Activated CD8-positive, alpha-beta memory T cell treated with anti-CD3 and anti-CD28 coated beads, Interleukin-2, amount 50 U/mL, for 4 hours (primary cell): ENCODE measurements at places on chromosomes 3 and 15.

DNA sequence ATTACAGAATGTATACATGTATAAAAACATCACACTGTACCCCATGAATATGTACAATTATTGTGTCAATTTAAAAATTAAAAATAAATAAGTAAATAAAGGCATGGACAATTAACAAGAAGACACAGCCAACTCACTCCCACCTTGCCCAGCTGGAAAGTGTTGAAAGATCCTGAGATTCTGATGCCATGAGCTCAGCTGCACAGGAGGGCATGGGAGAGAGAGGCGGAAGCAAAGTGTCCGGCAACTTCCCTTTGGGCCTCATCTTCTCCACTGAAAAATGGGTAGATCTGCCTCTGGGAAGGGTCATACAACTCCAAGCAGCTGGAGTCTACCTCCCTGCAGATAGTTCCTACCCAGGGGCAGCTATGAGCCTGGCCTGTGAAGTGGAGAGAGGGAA, 277.3 kb downstream of the UACA start:
- DNase-seq: no peak

GRCh38 chr15:98668566-98669308, 20.4 kb downstream of the IGF1R start:
- no peak for DNase-seq

DNA sequence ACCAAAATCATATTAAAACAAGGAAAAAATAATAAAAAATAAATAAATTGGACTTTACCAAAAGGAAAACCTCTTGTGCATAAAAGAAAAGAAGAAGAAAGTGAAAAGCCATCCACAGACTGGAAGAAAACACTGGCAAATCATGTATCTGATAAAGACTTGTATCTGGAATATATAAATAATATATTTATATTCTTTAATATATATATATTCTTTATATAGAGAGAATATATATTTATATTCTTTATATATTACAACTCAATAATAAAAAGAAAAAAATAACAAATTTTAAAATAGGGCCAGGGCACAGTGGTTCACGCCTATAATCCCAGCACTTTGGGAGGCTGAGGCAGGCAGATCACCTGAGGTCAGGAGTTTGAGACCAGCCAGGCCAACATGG, 27.1 kb upstream of the ZNF445 start:
- DNase-seq: no peak

- DNase-seq: peak; percentile 34
Observed at GRCh38 chr15:25810631-25811091, 52.5 kb downstream of the ATP10A start.

DNA sequence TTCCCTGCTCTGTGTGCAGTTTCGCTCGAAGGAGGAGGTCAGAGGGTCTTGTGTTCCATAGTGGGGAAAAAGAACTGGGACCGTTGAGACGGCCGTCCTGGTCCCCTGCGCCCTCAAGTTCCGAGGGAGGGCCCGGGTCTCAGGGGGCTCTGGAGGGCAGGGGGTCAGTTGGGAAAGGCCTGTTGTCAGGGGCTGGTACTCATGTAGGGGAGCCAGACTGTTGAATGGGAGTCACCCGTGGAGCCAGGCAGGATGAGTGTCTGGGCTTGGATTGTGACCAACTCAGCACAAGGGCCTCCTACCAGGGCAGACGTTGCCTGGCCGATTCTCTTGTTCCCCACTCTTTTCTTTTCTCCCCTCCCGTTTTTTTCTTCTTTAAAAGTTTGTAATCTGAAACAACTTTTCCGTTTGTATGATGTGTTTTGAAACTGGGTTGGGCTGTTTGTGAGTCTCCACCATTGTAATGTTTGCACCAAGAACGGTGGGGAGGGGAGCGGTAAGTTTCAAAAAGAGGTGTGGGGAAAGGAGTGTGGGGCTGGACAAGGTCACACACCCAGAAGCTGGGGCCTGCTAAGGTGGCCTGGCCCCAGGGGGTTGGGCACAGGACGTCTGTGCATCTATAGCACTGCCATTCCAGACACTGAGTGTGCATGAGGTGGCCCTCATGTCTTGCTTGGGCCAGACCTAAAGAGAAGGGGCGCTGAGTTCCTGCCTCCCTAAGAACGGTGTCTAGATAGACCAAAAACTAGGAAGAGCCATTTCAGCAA, 1.1 kb downstream of the CMTM7 start:
- no peak for DNase-seq

- no peak for DNase-seq
Observed at GRCh38 chr3:128343287-128344051, 123.2 kb downstream of the DNAJB8 start.

DNA sequence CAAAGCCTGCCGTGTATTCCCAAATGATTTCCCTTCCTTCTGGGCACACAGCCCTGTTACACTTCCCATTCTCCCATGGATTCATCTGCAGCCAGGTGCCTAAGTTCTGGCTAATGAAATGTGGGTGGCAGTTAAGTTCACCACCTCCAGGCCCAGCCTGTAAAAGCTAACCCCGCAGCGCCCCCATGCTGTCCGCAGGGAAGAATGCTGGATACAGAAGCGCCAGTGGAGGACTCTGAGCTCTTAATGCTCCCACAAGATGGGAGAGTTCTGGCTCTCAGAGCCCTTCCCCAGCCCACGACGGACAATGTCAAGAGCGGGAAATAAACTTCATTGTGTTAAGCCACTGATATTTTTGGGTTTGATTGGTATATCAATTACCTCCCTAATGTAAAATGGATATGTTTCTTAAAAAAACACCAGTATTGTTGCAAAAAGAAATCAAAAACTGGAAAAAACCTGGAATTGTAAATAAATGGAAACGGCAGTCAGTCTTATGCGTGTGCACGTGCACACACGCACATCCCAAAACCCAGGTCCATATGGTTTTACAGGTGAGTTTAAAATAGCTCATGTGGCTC, 37.7 kb upstream of the FGD5 start:
- DNase-seq: no peak

DNA sequence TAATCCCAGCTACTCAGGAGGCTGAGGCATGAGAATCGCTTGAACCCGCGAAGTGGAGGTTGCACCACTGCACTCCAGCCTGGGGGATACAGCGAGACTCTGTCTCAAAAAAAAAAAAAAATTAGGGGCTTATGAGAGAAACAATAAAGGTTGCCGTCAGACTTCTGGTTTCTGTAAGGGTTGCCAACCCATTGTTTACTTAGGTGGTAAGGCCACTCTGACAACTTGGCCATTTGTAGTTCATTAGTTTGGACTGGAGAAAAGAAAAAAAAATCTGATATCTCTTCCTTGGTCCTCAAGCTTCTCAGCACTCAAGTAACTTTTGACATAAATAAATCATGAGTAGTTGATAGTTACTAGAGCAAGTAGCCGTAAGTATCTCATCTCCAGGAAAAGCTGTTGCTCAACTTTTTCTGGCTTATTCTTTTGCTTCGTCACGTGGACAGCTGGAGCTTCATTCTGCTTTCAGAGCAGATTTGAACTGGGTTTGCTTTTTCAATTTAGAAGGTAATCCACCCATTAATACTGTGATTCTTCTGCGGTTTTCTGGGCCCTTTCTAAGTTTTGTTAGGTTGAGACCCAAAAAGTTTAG, 9.4 kb downstream of the SNX1 start:
- DNase-seq: no peak

DNA sequence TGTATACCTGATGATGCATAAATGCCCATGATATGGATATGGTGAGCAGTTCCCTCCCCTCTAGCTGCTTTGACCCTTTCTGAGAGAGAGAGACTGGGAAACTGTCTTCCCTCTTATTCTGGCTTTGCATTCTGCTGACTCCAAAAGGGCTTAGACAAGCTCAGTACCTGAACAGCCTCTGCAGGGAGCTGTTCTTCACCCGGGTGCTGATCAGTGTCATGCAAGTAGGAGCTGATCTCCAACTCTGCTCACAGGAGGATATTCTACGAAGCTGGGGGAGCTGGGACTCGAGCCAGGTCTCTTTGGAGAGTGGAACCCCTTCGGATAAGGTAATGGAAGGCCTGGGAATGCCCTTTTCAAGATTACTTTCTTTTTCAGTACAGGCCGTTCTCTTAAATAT, 237.1 kb downstream of the RYR3 start:
- DNase-seq: no peak

- no peak for DNase-seq
Observed at GRCh38 chr15:28959326-28959725, 73.6 kb downstream of the APBA2 start.

DNA sequence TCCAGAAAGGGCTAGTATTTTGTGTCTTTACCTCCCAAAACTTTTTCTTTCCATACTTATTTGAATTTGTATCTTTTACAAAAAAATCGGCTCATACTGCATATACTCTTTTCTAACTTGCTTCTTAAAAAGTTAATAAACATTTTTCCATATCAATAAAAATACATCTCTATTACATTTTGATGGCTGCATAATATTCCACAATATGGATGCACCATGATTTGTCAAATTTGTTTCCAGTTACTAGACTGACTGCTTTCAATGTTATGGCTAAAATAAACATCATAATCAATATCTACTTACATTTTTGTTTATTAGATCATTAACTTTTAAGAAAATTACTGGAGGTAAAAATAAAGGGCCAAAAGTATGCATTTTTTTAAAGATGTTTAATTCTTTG, 121.7 kb downstream of the MEIS2 start:
- DNase-seq: no peak

- no peak for DNase-seq
Observed at GRCh38 chr3:120203016-120203415, 82.0 kb downstream of the GPR156 start.

GRCh38 chr15:69626095-69627066, 173.8 kb downstream of the RPLP1 start:
- DNase-seq: no peak

GRCh38 chr3:186974824-186975313, 44.5 kb downstream of the ST6GAL1 start:
- no peak for DNase-seq

GRCh38 chr3:177322881-177323280, 125.6 kb upstream of the TBL1XR1 start:
- DNase-seq: no peak

GRCh38 chr3:101833446-101833974, 15.8 kb upstream of the NFKBIZ start:
- DNase-seq: no peak

- DNase-seq: no peak
Observed at GRCh38 chr3:156635034-156635433, 39.4 kb upstream of the TIPARP start.

DNA sequence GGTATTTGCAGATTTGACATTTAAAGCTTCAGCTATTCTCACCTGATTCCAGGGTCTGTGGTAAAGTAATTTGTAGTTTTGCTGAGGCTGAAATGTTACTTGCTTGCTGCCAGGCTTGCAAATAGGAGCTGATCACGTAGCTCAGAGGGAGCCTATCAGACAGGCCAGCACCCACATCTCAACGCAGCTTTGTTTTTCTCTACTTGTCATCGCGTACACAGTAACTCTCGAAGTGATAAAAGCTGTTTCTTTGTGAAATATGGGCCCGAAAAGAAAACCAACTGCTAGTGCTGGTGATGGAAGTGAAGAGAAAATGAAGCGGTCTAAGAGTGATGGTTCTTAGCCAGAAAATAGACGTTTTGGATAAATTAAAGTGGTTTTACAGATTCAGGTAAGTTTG, 23.4 kb downstream of the RAB5A start:
- DNase-seq: no peak

DNA sequence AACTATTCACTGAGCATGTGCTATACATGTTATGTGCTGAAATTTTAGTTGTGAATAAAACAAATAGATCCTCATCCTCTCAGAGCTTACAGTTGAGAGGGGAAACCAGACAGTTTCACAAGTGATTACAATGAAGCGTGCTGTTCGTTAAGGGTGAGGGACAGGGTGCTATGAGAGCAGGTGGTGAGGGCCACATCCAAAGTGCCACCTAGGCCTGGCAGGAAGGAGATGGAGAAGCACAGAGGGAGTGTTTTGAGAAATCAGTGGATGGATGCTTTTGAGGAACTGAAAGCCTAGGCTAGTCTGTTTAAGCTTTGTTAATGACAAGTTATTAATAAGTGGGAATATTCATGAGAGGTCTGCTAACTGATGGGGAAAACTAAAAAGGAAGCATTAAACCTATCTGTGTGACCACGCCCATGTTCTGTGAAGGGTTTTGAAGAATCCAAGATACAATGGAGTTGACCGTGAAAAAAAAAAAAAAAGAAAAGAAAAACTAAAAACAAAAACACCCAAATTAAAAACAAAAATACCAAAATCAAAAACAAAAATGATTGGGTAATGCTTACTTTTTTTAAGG, 7.3 kb downstream of the MCTP2 start:
- no peak for DNase-seq

- DNase-seq: no peak
Observed at GRCh38 chr3:153210146-153210545, 48.1 kb downstream of the RAP2B start.

DNA sequence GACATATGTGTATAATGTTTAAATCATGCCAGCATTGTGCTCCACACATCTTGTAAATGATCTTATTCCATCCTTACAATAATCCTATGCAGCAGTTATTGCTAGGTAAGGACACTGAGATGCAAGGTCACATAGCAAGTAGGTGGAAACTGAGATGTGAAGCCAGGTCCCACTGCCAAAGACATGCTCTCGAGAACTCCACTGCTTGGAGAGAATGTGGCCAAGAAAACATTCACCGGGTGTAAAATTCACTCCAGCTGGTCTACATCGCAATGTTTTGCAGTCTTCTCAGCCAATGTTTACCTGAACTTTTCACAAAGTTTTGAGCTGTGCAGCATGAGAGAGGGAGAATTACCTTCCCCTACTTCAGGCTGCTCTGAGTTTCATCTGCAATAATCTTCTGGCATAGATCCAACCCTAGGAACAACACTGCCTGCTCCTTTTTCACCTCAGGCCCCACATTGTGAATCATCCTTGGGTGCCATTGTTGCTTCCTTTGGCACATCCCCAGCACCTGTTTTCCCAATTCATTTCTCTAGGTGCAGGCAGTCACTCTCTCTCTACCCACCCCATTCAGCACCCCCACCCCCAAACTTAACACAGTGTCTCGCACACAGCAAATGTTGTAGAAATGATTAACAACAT, 53.5 kb upstream of the PRTG start:
- DNase-seq: no peak

GRCh38 chr3:36662626-36663025, 101.7 kb downstream of the DCLK3 start:
- no peak for DNase-seq

DNA sequence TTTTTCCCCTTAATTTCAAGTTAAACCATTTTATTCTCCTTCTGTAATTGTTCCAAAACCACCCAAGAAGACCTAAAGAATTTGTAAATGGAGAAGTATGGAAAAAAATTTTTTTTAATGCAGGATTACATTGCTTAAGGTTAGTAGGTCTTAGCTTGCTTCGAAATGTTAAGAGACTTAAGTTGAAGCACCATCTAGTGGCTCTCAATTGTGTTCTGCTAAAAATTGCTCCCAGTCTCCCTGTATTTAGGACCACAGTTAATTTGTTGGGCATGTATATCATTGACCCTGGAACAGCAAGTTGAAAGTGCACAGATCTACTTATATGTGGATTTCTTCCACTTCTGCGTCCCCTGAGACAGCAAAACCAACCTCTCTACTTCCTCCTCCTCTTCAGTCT, 32.4 kb downstream of the CD200R1L start:
- no peak for DNase-seq
